Stimulated activated effector memory CD8-positive, alpha-beta T cell treated with anti-CD3 and anti-CD28 coated beads, Interleukin-12 subunit alpha, Interleukin-12 subunit beta, amount 100 ng/mL, for 72 hours (primary cell): ENCODE measurements at places on chromosomes 7 and 10.

DNA sequence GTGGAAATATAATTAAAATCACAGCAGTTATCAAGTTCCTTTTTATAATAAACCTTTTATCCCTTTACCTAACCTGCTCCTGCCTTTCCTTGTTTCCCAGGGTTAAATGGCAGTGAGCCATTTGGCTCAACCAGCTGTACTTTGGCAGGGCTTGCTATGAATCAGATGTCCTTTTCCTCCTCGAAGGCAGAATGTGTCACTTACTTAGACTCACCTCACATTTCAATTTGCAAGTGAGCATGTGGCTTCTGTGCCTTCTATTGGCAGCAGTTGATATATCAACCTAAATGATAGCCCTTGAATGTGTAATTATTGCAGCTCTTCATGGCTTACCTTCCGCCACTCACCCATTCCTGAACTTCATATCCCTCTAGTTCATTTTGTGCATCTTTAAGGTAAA is 301.7 kb downstream of the CSTF2T start:
- no peak for DNase-seq

GRCh38 chr10:387909-388660 is 252.8 kb downstream of the ZMYND11 start:
- no peak for DNase-seq

- DNase-seq: no peak
Measured at GRCh38 chr7:27905951-27906350, 166.0 kb downstream of the TAX1BP1 start.

DNA sequence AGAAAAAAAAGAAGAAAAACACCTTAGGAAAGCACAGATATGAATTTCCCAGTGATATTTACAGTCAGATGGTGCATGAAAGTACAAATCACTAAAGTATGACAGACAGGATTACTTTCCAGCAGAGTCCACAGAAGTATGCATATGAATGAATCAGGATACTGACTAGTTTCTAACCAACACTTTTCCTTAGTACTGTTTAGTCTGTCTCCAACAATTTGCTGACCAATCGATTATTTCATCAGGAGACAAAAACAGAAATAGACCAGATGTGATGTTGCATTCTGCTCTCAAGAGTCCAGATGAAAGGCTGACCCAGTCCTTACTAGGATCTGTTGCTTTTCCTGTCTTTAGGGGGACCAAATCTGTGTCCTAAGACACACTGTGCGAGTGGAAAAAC is 14.6 kb downstream of the SLC35B4 start:
- no peak for DNase-seq

GRCh38 chr10:73853196-73853595 is 21.2 kb downstream of the CAMK2G start:
- DNase-seq: no peak

DNA sequence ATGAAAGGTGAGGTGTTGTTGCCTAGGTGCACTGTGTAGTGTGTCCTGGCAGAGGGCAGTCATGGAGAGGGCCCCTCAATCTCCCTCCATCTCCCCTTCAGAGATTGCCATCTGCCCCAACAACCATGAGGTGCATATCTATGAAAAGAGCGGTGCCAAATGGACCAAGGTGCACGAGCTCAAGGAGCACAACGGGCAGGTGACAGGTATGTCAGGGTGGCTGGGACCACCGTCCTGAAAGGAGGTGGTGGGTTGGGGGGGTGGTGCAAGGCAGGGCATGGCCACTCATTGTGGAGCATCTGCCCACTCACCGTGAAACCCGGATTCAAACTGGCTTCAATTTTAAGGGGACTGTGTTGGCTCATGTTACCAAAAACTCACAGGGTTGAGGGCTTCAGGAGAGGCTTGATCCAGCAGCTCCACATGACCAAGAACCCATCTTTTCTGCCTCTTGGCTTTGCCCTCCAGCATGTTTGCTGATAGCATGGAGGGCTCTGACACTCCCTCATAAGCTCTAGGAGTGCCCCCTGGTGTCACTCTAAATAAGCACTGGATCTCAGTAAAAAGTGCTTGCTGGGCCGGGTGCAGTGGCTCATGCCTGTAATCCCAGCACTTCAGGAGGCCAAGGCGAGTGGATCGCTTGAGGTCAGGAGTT is 12.2 kb downstream of the ARPC1B start:
- no peak for DNase-seq

DNA sequence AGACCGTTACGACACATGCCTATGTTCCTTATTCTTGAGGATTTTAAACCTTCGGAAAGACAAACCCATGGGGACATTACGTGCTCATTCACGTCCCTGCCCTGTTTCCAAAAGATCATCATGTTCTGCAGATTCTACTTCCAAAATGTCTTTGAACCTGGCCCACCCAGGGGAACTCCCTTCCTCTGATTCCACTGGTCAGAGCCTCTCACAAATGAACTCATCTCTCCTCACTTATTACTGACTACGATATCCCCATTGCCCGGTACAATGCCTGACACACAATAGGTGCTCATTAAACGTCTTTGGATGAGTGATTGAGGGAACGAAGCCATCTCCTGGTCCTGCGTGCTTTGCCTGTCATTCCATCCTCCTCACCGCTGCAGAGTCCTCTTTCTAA is 168.3 kb upstream of the RNF32 start:
- no peak for DNase-seq

GRCh38 chr10:118971876-118972275 is 57.6 kb upstream of the NANOS1 start:
- no peak for DNase-seq

DNA sequence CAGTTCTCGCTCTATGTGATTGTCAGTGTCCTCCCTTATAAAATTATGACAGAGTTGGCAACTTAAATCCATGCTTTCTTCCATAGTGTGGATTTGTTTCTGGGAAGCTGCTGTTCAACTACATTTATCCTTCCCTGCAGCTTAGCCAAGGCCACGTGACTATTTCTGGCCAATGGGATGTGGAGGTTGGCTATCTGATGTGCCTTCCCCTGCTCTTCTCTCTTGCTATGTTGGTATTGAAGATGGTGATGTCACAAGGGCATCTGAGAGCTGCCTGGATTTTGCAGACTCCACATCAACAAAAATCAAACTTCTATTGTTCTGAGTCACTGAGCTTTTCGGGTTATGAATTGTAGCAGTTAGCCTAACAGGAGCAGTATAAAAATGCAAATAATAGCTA is 164.9 kb upstream of the RHOBTB1 start:
- no peak for DNase-seq

- no peak for DNase-seq
Measured at GRCh38 chr7:55140221-55140940, 121.6 kb downstream of the EGFR start.

- no peak for DNase-seq
Measured at GRCh38 chr7:156473476-156474240, 166.9 kb upstream of the RNF32 start.

GRCh38 chr10:106175760-106176377 is 988.6 kb downstream of the SORCS1 start:
- DNase-seq: no peak

GRCh38 chr10:104862-105565 is 30.2 kb upstream of the ZMYND11 start:
- no peak for DNase-seq

DNA sequence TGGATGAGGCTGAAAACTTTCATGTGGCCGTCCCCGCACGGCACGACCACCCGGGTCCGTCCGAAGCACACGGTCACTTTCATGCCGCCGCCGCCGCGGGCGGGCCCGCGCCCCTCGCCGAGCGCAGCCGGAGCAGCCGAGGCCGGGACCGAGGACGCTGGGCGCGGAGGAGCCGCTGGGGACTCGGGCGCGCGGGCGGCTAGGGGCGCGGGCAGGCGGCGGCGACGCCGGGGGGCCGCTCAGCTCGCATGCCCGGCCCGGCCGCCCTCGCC is 247 bp downstream of the PARD3 start:
- DNase-seq: no peak

GRCh38 chr7:102931757-102932156 is 19.0 kb downstream of the LRRC17 start:
- DNase-seq: no peak

GRCh38 chr10:4001811-4002210 is 216.8 kb upstream of the KLF6 start:
- no peak for DNase-seq

DNA sequence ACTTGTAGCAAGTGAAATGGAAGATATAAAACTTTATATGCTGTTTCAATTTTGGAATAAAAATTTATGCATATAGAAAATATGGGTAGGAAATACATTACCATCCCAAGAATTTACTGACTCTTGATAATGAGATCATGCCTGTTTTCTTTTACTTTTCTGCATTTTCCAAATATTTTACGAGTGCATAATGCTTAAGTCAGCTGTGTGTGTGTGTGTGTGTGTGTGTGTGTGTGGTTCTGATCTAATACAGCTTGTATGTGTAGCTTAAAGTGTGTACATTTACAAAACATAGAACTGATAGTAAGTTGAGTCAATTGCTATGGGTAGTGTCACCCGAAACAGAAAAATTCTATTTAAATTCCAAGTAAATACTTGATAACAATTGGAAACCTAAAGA is 315.9 kb upstream of the LRRN3 start:
- DNase-seq: no peak

DNA sequence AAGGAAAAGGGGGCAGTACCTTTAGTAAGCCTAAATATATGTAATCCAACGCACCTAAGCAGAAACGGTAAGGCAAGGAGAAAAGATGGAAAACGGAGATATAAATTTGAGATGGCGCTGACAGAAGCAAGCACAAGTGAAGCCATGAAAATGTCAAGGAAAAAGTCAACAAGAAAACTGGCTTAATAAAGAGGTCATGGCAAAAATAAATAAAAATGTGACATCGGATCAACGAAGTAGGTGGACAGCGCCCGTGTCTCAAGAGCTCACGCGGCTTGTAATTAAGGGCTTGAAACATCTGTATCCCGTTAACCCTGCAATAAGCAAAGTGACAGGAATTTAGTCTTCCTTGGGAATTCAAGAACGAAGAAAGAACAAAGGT is 611 bp downstream of the NDUFA5 start:
- DNase-seq: no peak

GRCh38 chr10:79259834-79260233 is 87.4 kb upstream of the PPIF start:
- DNase-seq: no peak

DNA sequence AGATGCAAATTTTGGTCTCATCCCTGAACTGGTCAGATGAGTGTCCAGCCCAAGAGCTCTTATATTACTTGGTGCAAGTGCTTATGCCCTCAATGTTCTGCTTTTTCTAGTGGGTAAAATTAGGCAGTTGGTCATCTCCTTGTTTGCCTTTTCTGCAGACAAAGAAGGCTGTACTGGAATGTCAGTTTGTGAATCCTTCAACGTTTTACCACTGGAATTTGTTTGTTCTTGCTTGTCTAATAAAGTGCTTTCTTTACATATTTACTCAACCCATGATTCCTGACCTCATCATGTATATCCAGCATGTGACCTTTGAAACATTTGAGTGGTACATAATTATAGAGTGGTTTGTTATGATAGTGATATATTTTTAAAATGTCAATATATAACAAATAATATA is 232.2 kb upstream of the TEX47 start:
- DNase-seq: no peak

- no peak for DNase-seq
Measured at GRCh38 chr7:100467638-100468373, 3.7 kb upstream of the SPACDR start.

DNA sequence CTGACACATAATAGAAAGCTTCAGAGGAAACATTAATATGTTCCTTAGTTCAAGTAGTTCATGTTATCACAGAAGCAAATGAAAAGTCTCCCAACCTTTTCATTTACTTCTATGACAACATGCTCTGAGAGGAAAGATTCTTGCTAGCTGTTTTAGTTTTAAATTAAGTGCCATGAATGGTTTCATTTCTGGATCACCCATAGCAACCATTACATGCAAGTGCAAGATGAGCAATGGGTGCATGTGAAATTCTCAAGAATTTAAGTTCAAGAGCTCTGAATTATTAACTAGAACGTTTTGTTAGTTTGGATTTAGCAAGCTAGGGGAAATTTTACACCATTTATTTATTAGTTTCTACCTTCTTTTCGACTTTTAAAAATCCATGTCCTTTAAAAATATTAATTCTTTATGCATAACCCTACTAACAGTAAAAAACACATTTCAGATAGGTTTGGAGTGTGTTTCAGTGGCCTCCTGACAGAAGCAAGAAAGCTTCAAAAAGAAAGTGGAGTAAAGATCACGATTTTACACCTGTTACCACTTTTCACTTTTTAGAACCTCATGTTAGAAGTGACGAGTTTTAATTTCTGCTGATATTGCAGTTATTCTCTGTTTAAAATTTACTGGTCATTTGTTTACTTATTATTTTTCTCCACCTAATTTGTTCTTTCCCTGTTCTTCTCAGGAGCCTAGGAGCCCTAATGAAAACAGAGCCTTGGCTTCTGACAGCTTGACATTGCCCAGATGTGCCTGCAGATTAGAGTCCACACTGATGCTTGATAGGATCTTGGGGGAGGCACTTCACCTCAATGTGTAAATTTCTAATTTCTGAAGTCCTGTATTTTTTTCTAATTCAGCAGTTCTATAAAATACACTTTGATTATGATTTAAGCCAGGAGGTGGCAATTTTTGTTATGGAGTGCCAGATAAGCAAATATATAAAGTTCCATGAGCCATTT is 995.3 kb upstream of the PHF14 start:
- DNase-seq: no peak

- DNase-seq: no peak
Measured at GRCh38 chr7:12884856-12885440, 197.5 kb downstream of the ARL4A start.

DNA sequence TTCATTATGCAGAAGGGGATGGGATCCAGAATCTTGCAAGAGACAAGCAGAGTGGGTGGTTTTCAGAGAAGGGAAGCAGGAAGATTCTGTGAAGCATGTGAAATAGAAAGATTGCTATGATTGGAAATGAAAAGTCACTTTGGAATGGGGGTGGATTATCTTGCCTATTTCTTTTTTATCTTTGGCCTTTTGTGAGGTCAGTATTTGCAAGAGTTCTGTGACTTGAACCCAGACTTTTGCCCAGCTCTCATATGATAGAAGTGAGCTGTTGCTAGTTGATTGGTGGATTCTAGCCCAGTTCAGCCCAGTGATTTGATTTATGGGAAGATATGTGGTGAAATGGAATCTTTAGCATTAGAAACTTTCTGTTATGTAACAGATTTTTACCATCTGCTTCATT is 17.1 kb downstream of the ENTPD7 start:
- DNase-seq: no peak

- DNase-seq: no peak
Measured at GRCh38 chr10:48683868-48684267, 805 bp upstream of the WDFY4 start.

- no peak for DNase-seq
Measured at GRCh38 chr10:11275651-11276050, 258.0 kb downstream of the CELF2 start.

- DNase-seq: no peak
Measured at GRCh38 chr10:76071653-76072365, 640.4 kb downstream of the LRMDA start.

DNA sequence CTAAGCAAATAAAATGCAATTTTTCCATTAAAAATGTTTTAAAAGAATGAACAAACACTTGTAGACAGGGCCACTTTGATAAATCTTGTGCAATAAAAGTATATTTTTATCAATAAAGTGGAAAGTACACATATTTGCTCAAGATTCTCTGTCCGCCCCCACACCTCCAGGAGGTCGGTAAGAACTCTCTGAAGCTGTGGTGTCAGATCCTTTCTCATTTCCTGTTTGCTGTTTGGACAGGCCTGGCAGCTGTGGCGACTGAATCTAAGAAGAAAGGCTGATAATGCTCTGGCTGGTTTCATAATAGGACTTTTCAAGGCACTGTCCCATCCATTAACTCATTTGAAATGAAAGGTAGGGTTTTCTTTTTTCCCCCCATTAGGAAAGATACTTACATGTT is 15.3 kb upstream of the ASB4 start:
- DNase-seq: no peak
